Omental fat pad (tissue), 4 donors: ENCODE measurements at places on chromosomes 2 and 18. TPM values are rescaled to one million over a fixed set of nuclear protein-coding genes. Genes with fewer than 3 reads are reported as not detected.

IL1F10 gene
- not detected for total RNA-seq

BOLL gene
- total RNA-seq = not detected

DCDC2C gene
- 1.4 TPM for total RNA-seq

MARCO gene
- 26.3 TPM for total RNA-seq

FEV gene
- not detected for total RNA-seq

IKZF2 gene
- 12.6 TPM for total RNA-seq

CYP27A1 gene
- 22.6 TPM for total RNA-seq

GRCh38 chr2:236875906-236876505 is 209.7 kb upstream of the COPS8 start:
- no peak for DNase-seq

DNA sequence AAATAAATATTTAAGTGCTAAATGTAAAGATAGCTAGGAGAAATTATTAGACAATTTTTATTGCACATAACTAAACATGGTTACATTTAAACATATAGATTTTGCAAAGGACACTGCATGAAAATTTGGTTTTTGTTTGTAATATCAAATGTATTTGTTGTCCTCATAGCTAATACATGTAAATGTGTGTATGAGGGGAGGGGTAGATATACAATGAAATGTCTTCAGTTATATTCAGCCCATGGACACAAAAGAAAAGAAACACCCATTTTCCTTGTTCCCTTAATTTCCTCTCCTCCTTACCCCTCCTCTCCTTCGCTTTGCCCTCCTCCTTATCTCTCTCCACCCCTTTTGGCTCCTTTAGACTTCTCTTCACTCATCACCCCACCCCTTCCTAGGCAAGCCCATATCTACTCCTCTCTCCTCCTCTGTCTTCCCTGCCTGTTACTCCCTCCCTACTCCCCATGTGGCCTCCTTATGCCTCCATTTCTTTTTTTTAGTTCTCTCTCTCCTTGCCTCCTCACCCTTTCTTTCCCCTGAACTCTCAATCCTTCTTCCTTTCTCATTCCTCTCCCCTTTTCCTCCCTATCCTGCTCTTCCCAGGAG is 1.4 kb downstream of the COL3A1 start:
- DNase-seq = no peak

DNA sequence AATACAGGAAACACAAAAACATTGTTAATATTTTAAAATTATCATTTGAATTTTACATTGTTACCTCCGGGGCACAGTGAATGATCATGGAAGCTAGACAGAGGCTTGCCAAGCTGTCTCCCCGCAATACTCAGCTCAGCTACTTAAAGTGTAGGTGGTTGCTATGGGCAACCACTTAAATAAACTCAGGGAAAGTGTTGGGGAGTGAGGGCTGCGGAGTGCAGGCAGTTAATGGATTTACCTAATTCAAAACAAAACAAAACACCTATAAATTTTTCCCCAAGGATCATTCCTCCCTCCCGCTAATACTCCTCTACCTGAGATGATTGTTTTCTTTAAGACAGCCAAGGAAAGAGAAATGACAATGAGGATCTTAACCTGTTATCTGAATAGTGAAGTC is 349.5 kb downstream of the TGIF1 start:
- no peak for DNase-seq

- no peak for DNase-seq
These were observed 8.6 kb upstream of the LRP1B start for GRCh38 chr2:142139384-142139783.

DNA sequence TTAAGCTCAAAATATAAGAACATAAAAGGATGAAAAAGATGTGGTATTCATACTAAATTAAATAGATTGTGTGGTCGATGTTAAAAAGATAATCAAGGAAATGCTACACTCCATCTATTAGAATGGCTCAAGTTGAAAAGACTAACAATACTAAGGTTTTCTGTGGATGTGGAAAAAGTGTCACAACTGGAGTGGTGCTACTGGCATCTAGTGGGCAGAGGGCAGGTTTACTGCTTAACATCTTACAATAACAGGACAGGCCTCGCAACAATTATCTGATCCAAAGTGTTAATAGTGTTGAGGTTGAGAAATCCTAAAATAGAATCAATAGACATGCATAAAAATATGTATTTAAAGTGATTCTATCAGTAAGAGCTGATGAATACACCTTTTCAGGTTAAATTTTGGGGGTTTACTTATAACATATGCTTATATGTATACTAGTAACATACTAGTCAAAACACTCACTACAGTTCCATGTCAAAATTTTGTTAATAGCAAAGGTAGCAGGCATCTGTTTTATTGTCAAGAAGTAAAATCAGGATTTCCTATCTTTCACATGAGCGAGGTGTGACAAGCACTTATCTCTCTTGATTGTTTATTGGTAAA is 91.5 kb upstream of the TMEFF2 start:
- no peak for DNase-seq

- no peak for DNase-seq
These were observed 20.2 kb downstream of the PSTPIP2 start for GRCh38 chr18:46051731-46052461.

DNA sequence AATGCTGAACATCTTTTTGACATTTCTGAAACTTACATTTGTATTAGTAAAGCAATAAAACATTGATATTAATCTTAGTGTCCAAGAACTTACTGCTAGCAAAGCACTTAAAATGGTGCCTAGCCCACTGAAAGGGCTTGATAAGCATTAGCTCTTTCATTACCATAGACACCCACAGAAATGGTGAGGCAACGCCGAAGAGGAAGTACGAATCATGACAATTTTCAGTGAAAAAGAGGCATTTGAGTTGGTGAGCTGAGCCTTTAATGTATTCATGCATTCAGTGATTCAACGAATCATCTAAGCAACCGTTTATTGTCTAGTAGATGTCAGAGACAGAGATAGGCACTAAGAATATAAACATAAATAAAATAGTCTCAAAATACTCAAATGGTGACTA is 101.1 kb downstream of the PIGN start:
- no peak for DNase-seq

DNA sequence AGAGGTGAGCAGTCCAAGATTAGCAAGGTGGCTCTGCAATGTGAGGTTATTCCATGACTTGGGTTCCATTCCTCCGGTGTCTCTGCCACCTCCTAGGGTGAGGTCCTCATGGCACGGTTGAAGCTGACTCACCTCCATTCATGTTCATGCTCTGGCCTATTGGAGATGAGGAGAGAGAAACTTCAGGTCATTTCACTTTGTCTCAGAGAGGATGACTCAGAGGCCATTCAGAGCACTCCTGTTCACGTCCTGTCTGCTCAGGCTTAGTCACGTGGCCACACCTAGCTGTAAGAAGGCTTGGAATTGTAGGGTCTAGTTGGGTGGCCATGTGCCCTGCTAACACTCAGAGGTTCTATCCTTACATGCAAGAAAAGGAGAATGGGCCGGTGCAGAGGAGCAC is 67.5 kb upstream of the MBOAT2 start:
- no peak for DNase-seq

DNA sequence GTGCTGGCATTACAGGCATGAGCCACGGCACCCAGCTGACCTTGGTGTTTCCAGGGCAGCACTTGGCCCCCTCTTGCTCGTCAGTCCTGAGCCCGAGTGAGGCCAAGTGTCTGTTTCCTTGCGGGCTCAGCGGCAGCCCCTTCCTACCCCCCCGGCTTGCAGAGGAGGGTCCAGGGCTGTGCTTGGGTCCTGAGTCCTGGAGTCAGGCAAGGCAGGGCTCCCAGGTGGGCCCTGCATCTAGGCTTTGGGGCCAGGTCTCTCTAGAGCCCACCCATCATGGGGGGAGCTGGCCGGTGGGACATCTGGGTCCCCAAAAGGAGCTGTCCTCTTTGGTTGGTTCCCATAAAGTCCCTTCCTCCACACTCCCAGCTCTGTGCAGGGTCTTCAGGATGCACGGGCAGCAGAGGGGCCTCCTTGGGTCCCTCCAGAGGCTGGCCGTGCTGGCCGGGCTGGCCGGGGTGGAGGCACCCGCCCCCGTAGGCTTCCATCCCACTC is 63.7 kb upstream of the HPCAL1 start:
- DNase-seq = no peak

DNA sequence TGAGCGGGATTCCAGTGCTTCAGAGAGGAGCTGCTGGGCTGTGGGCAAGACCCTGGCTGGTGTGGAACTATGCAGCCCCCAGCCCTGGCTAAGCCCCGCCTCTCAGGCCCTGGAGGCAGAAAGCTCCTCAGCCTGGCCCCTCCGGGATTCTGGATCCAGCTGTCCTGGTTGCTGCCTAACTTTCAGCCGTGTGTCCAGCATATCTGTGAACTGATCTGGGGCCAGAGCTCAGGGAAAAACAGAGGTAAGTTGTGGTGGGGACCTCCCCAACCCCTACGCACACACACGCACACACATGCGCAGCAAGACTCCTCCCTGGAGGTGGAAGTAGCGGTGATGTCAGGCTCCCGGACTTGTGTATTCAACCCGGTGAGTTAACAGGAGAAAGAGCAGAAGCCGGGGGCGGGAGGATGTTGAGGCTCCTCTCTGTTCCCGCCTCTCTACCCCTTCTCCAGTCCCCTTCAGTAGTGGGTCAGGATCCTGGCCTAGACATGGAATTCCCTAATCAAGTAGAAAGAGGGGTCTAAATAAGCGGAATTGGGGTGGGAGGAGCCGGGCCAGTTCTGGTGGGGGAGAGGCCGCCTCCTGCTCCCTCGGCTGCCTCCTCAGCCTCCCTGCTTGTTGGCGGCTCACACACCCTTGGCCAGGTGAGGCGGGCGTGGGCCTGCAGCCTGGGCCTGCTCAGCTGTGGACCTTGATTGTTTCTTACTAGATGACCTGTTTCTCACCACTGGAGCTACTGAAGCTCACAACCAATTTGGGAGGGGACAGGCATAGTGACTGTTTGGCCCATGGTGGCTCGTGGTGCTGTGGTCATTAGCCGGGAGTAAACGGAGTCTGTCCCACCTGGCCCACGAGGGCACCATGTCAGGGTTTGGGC is 33.4 kb downstream of the SIX2 start:
- no peak for DNase-seq

- no peak for DNase-seq
These were observed 41.8 kb downstream of the UBXN4 start for GRCh38 chr2:135783439-135783838.

- no peak for DNase-seq
These were observed 5.2 kb downstream of the TTC27 start for GRCh38 chr2:32633040-32633439.

- DNase-seq = no peak
These were observed 486.4 kb downstream of the BCL11A start for GRCh38 chr2:60067006-60067405.

DNA sequence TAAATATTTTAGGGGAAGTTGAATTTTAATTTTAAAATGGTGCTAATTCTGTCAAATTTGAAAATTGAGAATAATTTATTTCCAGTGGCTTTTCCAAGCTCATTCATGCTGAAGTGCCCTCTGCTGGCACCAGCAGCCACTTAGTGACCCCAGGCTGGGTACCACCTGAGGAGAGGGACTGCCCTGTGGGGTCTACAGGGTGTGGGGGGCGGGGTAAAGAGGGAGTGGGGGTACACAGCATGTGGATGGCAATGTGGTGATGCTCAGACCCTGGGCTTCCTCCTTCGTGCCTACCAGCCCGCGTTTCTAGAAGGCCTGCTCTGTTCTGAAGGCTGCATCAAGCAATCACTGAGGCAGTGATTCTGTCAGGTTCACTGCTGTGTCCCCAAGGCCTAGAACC is 45.1 kb upstream of the SCLY start:
- DNase-seq = no peak

- no peak for DNase-seq
These were observed 8.2 kb downstream of the ZFP36L2 start for GRCh38 chr2:43218155-43218701.

DNA sequence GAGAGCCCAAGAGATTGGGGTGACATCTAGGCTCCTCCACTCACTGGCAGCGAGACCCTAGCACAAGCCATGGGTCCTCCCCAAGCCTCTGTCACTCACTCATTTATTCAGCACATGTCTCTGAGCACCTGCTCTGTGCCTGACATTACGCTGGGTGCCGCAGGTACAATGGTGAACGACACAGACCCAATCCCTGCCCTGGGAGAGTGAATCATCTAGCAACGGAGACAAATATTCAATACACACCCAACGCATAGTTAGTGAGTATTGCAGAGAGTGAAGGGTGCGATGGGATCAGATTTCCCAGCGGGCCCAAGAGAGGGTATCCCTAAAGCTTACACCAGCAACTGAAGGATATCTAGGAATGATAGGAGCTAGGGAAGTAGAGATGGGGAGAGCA is 45.5 kb downstream of the ZFP36L2 start:
- DNase-seq = no peak

DNA sequence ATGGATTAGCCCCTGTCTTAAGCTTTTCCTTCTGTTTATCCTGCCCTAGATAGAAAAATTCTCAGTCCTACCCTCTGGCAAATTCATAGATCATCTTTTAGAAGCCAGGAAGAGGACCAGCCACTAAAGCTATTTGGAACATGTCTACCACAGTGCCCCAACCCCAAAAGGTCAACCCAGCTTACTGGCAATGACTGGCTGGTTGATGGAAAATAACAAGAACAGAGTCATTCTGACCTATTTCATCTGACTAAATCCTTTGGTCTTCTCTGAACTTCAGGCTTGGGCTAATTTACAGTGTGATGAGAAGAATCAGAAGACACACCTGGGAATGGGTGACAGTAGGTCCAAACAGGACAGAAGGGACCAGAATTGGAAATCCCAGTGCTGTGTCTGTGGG is 227.3 kb upstream of the CCDC68 start:
- DNase-seq = no peak

- DNase-seq = no peak
These were observed 104.3 kb upstream of the CCDC195 start for GRCh38 chr2:224820283-224820991.

GRCh38 chr2:8234253-8234652 is 447.6 kb upstream of the ID2 start:
- DNase-seq = no peak

GRCh38 chr18:21453511-21453901 is 147.0 kb downstream of the ESCO1 start:
- no peak for DNase-seq

- no peak for DNase-seq
These were observed 6.6 kb downstream of the SOCS6 start for GRCh38 chr18:70295192-70296188.

DNA sequence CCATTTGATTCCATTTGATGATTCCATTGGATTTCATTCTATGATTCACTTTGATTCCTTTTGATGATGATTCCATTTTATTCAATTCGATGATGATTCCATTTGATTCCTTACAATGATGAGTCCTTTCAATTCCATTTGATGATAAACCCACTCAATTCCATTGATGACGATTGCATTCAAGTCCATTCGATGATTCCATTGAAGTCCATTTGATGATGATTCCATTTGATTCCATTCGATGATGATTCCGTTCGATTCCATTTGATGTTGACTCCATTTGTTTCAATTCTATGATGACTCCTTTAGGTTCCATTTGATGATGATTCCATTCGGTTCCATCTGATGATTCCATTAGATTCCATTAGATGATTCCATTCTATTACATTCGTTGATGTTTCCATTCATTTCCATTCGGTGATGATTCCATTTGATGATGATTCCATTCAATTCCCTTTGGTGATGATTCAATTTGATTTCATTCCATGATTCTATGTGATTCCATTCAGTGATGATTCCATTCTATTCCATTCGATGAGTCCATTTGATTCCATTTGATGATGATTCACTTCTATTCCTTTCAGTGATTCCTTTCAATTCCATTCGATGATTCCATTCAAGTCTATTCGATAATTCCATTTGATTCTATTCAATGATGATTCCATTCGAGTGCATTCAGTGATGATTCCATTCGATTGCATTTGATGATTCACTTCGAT is 1106.0 kb downstream of the RPIA start:
- no peak for DNase-seq

GRCh38 chr18:13211534-13211933 is 7.0 kb upstream of the LDLRAD4 start:
- no peak for DNase-seq
